ENCODE measurements at places on chromosomes 7 and 10. TPM values are rescaled to one million over a fixed set of nuclear protein-coding genes. Genes with fewer than 3 reads are reported as not detected.

PNLIPRP2 gene
- total RNA-seq: 1.00 TPM

DNA sequence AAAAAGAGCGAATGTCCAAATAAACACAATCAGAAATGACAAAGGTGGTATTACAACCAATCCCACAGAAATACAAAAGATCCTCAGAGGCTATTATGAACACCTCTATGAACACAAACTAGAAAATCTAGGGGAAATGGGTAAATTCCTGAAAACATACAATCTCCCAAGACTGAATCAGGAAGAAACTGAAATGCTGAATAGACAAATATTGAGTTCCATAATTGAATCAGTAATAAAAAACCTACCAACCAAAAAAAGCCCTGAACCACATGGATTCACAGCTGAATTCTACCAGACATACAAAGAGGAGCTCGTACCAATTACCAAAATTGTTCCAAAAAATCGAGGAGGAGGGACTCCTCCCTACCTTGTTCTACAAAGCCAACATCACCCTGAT lies 56.1 kb upstream of the ZNF800 start:
- no peak overlapping the region for H3K4me3 ChIP-seq
- H3K4me1 ChIP-seq: no peaks in the 10 kb centered on the region
- no peaks in the 10 kb centered on the region for H3K36me3 ChIP-seq
- DNase-seq: no peak

PANK1 gene
- 24.0 TPM for total RNA-seq

DNA sequence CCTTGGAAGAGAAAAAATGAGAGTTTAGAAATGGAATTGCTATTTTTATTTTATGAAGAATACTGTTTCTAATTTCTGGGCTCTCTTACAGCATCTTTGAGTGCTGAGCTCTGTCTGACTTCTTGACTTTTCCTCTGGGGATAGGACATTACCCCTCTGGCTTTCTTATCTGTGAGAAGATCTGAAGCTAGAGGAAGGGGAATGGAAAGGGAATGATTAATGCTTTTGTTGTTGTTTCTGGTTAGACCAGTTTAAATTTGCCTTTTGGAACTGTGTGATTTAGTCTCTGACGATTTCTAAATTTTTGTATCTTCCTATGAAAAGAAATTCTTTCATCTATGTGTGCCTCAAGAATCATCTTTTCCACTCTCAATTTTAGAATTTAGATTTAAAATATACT lies 811.4 kb downstream of the REEP3 start:
- no peak for DNase-seq
- no peaks in the 10 kb centered on the region for H3K36me3 ChIP-seq
- no peaks in the 10 kb centered on the region for H3K27me3 ChIP-seq
- H3K27ac ChIP-seq: no peak overlapping the region
- no peaks in the 10 kb centered on the region for H3K4me1 ChIP-seq
- H3K4me3 ChIP-seq: no peak overlapping the region

HKDC1 gene
- total RNA-seq: 24.5 TPM

GRCh38 chr7:157827863-157828160 lies 491.0 kb downstream of the DNAJB6 start:
- no peak overlapping the region for H3K27ac ChIP-seq
- no peak for DNase-seq
- H3K4me3 ChIP-seq: no peak overlapping the region
- H3K36me3 ChIP-seq: no peaks in the 10 kb centered on the region
- H3K27me3 ChIP-seq: no peaks in the 10 kb centered on the region

ADD3 gene
- 264 TPM for total RNA-seq

DNA sequence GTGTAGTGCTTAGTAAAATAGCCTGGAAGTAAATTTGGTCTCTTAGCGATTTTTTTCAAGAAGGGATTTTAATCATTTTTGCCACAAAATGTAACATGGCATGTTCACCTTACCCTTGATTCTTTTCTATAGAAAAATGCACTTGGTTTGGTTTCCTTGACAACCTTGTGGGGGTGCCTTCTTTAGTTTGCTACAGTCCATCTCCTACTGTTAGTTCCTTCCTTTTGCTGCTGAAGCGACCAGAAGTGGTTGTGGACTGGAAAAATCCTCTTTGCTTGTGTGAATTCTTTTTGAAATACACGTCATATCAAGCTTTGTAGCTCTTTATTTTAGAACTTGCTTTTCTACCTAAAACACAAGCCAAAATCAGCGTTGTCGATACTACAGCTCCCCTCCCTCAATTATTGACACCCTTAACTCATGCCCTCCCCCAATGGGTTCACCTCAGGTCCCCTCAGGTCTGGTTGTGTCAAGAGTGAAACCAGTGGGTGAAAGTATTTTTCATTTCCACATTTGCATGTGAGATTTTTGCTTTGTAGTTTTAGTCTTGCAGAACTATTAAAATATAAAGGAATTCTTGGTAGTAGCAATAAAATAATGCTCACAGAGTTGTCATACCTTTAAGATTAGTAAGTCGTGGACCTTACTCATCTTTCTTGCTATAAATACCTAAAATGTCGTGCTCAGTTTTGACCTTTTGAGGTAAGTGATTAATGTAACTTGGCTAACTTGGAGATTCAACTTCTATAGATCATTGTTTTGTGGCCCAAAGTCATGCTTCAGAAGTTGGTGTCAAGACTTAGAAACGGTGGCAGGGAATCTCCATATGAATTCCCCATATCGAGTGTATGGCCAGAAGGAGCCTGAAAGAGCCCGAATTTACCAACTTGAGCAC lies 1.5 kb downstream of the ACTR3B start:
- DNase-seq: no peak
- peak overlapping the region; percentile 98 for H3K4me3 ChIP-seq
- no peaks in the 10 kb centered on the region for H3K27me3 ChIP-seq

DNA sequence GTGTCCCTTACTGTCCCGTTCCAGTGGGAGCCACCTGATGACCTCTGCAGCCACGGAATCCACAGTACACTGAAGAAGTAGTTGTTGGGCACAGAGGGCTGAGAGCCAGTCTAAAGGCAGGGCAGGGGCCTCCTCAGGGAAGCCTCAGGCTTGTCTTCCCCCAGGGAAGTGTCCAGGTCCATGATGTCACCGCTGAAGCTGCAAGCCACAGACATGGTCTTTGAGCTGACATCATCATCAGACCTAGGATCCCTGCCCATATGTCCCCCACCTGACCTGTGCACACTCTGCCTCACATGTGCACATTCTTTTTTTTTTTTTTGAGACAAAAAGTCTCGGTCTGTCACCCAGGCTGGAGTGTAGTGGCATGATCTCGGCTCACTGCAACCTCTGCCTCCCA lies 38.4 kb upstream of the ELFN1 start:
- no peaks in the 10 kb centered on the region for H3K4me1 ChIP-seq

DNA sequence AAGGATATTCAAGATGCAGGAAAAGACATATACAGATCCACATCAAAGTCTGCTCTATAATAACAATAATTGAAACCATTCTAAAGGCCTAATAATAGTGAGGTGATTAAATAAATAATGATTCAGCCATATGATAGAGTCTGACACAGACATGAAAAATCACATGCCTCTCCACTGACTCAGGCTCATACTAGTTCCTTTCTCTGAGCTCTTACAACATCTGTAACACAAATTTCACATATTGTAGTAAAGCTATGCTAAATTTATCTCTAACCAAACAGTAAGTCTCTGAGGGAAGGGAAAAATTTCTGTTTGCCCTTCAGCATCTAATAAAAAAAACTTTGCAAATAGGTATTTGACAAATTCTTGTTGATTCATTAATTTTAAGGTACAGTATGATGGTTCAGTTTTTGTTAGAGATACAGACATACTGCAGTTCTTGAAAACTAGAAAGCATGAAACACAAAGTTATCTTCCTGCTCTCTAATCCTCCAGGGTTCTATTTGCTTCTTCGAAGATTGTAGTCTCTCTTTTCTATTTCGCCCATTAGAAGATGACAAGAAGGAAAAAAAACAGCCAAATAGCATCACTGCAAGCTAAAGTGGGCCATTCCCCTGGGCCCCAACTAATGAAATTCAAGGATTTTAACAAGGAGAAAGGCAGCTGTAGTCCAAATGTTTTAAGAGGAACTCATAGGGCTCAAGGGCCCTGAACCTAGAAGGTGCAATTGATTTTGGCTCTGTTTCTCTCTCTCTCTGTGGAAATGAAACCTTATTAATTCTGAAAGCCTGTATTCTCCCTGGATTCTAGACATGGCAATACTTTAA lies 53.9 kb downstream of the CUBN start:
- no peak overlapping the region for H3K4me3 ChIP-seq
- DNase-seq: no peak
- H3K36me3 ChIP-seq: no peaks in the 10 kb centered on the region
- no peaks in the 10 kb centered on the region for H3K4me1 ChIP-seq

- H3K4me1 ChIP-seq: no peaks in the 10 kb centered on the region
- H3K27ac ChIP-seq: no peak overlapping the region
- H3K27me3 ChIP-seq: no peaks in the 10 kb centered on the region
- no peaks in the 10 kb centered on the region for H3K36me3 ChIP-seq
Observed at GRCh38 chr10:124875596-124875995, 66.3 kb upstream of the ZRANB1 start.

SPAM1 gene
- not detected for total RNA-seq

- H3K27ac ChIP-seq: peak overlapping the region; percentile 80
- no peaks in the 10 kb centered on the region for H3K27me3 ChIP-seq
- H3K36me3 ChIP-seq: no peaks in the 10 kb centered on the region
Observed at GRCh38 chr7:2856388-2857169, 12.5 kb upstream of the GNA12 start.

DNA sequence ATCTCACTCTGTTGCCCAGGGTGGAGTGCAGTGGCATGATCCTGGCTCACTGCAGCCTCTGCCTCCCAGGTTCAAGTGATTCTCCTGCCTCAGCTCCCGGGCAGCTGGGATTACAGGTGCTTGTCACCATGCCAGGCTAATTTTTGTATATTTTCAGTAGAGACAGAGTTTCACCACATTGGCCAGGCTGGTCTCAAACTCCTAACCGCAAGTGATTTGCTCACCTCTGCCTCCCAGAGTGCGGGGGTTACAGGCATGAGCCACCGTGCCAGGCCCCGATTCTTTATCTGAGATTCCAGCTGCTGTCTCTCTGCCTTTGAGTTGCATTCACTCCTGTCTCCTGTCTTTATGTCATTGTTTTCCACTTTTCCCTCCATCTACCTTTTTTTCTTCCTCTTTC lies 168.7 kb downstream of the TMEM178B start:
- H3K36me3 ChIP-seq: no peaks in the 10 kb centered on the region
- H3K4me3 ChIP-seq: no peak overlapping the region
- H3K27me3 ChIP-seq: no peaks in the 10 kb centered on the region
- no peak for DNase-seq
- no peaks in the 10 kb centered on the region for H3K4me1 ChIP-seq

DNA sequence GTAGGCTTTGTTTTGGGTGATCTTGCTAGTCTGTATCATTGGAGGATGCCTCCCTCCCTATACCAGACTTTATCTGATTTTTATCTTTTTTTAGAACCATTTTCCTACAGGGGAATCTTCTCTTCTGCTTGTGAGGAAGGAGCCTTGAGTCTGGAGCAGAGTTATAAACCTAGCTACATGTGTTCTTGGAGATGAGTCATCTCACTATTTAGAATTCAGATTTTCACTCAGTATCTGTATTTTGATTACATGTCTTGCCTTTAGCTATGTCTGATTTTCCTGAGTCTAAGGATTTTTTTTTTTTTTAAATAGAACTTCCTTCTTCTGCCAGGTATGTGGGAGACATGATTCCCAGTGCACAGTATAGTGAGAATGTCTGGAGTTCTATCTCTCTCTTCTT lies 211.6 kb upstream of the MBL2 start:
- no peaks in the 10 kb centered on the region for H3K27me3 ChIP-seq
- no peak overlapping the region for H3K27ac ChIP-seq
- peaks cover 5% of the 10 kb centered on the region for H3K4me1 ChIP-seq
- no peak overlapping the region for H3K4me3 ChIP-seq

MEOX2 gene
- not detected for total RNA-seq

GPR141 gene
- total RNA-seq: not detected

DNA sequence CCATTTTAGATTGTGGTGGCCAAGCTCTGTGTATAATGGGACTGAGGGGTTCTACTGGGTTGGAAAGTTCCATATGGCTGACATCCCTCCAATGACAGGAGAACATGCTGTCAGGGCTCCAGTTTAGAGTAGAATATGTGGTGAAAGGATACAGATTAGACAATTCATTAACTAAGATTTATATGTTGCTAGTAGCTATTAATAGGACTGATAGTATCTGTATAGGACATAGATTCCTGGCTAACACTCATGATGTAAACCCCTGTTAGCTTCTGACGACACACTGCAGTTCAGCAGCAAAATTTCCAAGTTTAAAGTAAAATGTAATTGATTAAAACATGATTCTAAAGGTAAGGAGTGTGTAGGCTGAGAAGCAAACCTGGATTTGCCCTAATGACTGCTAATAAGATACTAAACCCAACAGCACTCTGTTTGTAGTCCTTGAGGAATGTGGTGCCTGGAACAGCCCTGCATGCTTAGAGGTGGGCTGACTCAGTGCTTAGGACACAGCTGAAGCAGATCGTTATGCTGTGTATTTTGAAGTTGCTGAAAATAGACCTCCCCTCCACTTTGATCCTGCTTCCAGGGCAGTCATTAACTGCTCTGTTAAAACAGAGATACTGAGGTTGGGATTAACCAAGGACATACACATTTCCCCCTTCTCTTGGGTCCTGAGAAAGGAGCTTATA lies 1129.6 kb downstream of the SORCS3 start:
- no peak overlapping the region for H3K27ac ChIP-seq
- H3K4me1 ChIP-seq: no peaks in the 10 kb centered on the region
- H3K4me3 ChIP-seq: no peak overlapping the region
- no peaks in the 10 kb centered on the region for H3K36me3 ChIP-seq
- DNase-seq: no peak

DNA sequence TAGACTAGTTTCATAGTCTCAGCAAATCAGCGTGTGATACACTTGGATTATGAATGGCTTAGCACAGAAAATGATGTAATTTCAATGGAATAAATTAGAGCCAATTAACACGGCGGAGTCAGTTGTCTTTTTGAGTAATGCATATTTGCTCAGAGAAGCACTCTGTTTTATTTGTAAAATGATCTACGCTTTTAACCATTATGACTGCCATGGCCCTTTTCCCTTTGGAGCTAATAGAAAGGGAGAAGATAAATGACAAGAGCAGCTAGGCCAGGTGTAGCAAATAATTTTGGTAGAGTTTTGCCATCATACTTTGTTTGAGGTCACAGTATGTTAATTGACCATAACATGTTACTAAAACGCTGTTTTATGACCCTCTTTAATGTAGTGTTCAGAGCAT lies 86.8 kb downstream of the GPR158 start:
- H3K27me3 ChIP-seq: no peaks in the 10 kb centered on the region
- no peaks in the 10 kb centered on the region for H3K4me1 ChIP-seq
- no peak overlapping the region for H3K27ac ChIP-seq
- H3K4me3 ChIP-seq: no peak overlapping the region

All from Caco-2 (cell line).